ENCODE measurements at places on chromosomes 6 and 20.

DNA sequence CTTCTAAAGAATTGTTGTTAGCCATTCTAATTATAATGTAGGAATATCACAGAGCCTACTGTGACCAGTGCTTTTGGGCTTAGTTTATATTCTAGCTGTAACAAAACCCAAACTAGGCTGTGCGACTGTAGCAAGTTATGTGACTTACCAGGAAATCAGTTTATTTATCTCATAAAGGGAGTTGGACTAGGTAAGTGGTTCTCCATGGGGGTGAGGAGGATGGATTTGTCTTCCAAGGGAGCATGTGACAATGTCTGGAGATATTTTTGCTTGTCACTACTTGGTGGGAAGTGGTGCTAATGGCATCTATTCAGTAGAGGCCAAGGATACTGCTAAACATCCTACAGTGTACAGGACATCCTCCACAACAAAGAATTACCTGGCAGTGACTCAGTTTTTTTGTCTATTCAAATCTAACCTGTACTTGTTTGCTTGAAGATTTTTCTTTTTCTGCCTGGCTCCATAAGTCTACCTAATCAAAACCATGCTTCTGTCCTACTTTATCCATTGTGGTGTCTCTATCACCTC is 32.5 kb downstream of the ZFAND3 start:
- DNase-seq, result no peak

DNA sequence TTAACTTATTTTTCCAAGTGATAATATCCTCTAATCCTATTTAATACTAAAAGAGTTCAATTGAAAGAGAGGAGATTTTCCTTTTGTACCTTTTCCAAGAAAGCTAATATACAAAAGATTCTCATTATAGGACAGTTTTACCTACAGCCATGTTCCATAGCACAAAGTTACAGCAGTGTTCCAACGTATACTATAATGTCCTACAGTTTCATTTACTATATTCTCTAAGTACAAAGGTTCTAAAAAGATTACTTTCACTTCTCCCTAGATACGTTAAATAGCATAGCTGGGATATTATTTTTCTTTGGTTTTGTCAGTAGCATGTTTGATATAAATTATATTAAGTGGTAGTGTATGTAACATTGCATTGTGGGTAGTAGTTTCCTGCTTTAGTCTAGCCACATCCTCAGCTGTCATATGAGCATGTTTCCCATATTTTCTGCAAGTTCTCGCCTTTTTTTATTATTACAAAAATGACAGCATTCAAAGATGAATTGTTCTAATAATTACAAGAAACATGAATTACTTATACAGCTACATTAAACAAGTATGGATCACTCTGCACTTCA is 4.4 kb upstream of the RUNX2 start:
- no peak for DNase-seq

GRCh38 chr20:4081421-4081820 is 66.1 kb upstream of the RNF24 start:
- no peak for DNase-seq

- peak; percentile 79 for DNase-seq
Measured at GRCh38 chr6:137313928-137314855, 95.0 kb upstream of the IFNGR1 start.

- no peak for DNase-seq
Measured at GRCh38 chr6:21578523-21578922, 15.0 kb upstream of the SOX4 start.

DNA sequence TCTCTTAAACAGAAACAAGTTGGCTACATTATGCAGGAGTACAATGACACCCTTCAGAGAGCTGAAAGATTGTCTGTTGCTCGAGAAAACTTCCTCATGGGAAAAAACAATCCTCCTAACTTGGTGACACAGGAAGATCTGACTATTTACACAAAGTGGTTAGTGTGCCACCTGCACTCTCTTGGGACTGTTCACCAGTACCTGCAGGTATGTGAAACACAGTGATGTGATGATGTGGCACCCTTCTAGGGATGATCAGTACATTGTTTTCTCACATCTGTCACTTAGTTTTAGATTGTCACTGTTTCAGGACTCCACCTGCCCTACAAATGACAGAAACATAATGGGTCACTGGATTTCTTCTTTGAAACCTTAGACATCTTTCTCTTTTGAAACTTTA is 101.8 kb downstream of the CEP57L1 start:
- no peak for DNase-seq

DNA sequence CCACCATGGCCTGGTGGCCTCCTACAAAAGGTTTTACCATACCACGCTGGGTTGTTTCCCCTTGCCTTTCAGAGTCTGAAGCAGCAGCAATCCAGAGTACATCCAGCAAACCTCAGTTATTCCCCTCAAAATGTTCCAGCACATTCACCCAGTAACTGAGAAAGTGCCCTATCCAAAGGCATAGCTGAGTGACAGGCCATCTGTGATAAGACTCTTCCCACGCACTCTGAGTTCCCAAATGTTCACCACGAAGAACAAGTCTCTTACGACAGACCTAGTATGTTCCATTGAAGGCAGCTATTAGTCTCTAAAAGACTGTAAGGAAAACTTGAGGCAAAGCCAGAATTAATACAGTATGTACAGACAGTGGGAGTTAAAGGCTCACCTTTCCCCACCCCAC is 31.6 kb upstream of the C20orf144 start:
- DNase-seq, result no peak

DNA sequence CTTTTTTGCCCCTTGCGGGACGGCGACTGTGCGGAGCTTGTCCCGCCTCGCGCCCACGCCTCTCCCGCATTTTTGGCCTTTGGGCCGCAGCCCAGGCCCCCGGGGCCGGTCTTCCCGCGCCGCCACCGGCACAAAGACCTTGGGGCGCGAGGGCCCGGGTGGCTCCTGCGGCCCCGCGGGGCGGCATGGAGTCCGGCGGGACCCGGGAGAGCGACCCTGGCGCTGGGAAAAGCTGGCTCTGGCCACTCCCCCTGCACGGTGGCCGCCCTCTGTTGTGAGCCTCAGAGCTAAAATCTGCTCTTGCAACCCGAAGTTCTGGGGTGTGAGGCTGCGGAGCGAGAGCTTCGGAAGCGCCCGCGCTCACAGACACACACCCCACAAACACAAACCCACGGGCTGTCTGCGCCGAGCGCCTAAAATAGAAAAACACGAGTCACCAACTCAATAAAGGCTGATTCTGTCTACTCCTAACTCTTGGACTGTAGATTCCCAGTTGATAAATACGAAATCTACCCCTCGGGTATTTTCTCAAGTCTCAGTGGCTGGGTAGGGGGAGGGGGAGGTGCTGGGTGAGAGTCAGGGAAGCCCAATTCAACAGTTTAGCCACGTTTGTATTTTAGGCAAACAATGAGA is 496 bp upstream of the BEND3 start:
- DNase-seq, result peak; percentile 64
